ENCODE measurements at places on chromosomes 13 and 19.

DNA sequence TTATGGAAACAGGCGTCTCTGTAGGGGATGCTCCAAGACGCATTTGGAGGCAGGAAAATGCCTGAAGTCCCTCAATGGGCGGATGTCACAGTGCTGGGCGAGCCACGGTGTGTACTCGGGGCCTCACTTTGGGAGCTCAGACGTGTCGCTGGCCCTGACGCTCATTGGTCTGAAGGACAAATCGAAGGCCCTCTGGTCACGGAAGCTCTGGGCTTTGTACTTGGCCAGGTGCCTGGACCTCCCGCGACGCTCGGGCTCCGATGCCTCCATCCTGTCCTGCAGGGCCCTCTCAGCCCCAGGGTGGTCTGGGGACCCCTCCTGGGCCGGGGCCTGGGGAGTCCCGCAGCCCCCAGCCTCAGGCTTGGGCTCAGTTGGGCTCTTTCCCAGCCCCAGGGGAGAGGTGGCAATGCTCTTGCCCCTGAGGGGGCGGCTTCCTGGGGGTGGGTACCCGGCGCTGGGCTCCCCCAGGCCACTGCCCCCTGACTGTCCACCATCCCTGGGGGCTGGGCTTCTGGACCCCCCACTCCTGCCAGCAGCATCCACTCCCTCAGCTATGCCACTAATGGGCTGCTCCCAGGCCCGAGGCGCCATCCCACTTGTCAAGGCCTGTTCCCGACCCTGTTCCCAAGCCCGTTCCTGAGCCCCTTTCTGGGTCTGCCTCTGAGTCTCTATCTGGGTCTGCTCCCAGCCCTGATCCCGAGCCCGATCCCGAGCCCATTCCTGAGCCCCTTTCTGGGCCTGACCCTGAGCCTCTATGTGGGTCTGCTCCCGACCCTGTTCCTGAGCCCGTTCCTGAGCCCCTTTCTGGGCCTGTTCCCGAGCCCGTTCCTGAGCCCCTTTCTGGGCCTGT is 39.5 kb upstream of the GRTP1 start:
- DNase-seq = no peak

DNA sequence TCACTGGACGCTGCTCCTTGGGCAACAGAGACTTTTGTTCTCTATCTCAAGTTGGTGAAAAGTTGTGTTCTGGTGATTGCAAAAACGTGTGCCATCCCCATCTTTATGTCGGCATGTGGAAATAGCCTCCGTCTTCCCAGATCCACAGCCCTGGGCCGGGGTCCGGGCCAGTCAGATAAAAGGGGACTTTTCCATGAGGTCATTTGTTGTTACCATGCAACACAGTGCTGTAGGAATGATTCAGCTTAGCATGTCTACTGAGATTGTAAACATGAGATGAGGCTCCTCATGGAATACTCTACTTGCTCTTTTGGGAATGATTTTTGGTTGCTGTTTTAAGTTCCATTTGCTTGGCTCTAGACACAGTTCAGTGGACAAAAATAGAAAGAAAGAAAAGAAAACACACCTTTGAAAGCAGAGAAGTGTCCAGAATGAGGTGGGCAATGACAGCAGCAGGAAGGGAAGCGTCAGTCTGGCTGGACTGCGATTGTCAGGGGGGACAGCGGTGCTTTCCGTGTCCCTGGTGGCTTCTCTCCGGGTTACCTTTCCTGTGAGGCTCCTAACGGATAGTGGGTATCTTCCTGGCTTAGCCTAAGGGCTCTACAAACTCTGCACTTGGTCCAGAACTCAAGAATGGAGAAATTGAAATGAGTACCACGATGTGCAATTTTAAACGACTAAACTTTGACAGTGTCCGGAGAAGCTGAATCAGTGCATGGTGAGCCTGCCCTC is 91.6 kb downstream of the TEX29 start:
- DNase-seq = no peak

DNA sequence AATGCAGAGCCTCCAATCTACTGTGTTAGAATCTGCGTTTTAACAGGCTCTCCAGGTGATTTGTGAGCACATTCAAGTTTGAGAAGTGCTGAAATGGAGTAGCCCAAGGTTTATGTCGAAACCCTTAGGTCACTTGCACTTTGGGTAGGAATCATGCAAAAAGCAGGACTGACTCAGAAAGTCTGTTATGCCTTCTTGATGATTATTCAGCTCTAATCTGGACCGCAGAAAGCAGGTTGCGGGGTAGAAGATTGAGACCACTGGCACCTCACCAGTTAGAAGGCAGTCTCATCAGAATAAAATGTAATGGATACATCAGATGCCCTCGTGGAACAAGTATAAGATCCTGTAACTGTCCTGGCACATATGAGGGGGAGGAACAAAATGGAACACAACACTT is 326.3 kb downstream of the DCLK1 start:
- DNase-seq = no peak

DNA sequence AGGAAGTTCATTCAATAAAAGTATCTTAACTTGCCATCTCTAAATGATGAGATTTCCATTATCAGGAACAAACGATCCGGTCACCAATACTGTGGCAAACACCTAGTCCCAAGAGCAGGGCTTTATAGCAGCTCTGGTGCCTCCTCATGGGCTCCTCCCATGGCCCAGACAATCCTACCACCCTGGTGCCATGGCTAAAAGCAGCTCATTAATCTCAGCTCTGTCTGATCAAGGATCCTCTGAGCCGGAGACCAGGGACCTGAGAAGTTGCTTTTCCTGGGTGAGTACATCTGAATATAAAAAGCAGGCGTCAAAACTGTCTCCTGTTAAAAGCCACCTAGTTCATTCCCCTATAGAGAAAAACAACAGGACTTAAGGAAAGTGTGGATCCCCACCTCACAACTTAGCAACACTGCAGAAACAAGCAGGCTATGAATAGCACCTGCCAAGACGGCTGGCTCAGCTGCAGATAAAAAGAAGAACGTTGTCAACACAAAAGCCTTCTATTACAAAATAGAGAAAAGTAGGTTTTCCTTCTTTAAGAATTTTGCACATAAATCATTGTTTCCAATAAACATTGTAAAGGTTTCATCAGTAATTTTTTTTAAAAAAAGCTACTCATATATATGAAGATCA is 30.3 kb downstream of the TSHZ3 start:
- no peak for DNase-seq

GRCh38 chr13:100131863-100132574 is 43.1 kb downstream of the PCCA start:
- DNase-seq = no peak

- DNase-seq = no peak
Measured at GRCh38 chr13:40653527-40654318, 12.7 kb downstream of the FOXO1 start.

DNA sequence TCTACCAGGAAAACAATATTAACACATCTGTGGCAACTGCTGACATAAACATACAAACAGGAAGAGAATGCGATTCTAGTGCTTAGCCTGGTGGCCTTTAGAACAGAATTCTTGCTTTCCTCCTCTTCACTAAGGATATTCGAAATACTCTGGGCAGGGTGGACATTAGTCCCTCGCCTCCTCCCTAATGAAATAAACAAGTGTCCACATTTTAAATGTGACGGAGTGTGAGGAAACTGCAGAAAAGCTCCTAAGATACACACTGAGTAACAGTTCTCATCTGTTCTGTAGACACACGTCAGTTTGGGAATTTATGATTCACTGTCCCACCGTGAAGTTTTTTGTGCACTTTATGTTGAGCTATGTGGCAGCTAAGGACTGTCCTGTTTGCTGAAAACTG is 639 bp downstream of the STARD13 start:
- peak; percentile 36 for DNase-seq

- no peak for DNase-seq
Measured at GRCh38 chr19:32830231-32831014, 39.1 kb downstream of the SLC7A9 start.

DNA sequence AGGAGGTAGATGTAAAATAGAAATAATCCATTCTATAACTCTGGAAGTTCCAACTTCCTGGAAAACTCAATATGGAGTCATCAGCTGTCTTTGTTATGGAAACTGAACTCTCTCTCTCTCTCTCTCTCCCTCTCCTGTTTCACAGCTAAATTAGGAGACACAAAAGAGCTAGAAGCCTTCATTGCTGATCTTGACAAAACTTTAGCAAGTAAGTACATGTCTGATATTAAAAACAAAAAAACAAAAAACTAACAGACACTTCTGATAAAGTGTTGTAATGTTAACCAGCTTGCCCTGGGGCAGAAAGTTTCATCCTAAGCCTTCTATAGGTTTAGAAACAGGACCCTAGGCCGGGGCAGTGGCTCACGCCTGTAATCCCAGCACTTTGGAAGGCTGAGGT is 11.3 kb downstream of the RGCC start:
- no peak for DNase-seq

- DNase-seq = no peak
Measured at GRCh38 chr19:3125900-3126524, 9.8 kb upstream of the GNA15 start.

DNA sequence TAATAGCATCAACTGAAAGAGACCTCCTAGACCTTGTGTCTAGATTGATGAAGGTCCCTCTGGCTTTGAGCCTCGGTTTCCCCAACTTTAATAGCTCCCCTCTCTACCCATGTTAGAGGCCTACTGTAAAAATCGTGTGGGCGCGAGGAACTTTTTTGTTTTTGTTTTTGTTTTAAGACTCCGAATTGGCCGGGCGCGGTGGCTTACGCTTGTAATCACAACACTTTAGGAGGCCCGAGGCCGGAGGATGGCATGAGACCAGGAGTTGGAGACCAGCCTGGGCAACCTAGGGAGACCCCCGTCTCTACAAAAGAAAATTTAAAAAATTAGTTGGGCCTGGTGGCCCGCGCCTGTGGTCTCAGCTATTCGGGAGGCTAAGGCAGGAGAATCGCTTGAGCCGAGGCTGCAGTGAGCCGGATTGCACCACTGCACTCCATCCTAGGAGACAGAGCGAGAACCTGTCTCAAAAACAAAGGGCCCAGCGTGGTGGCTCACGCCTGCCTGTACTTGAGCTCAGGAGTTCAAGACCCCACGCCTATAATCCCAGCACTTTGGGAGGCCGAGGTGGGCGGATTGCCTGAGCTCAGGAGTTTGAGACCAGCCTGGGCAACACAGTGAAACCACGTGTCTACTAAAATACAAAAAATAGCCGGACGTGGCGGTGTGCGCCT is 858 bp upstream of the PPP6R1 start:
- no peak for DNase-seq

DNA sequence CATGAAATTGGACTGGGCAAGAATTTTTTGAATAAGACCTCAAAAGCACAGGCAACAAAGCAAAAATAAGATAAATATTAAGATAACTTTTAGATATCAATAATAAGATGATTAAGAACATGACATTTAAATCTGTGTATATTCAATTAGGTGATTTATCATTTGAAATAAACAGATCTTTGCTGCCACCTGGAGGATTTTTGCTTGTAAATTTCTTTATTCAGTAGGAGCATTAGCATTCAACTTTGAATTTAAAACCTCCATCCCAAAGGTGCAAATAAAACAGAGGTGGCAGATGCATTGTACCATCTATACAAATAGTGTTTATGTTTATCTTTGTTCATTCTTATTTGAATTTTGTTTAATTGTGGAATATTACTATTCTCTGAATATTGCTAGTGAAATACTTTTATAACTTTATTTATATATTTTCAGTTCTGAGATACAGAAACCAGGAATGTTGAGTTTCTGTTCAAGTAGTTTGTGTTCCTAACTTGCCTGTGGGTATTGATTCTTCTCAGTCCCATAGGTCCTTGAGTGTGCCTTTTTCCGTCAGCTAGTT is 20.9 kb downstream of the COG6 start:
- no peak for DNase-seq

DNA sequence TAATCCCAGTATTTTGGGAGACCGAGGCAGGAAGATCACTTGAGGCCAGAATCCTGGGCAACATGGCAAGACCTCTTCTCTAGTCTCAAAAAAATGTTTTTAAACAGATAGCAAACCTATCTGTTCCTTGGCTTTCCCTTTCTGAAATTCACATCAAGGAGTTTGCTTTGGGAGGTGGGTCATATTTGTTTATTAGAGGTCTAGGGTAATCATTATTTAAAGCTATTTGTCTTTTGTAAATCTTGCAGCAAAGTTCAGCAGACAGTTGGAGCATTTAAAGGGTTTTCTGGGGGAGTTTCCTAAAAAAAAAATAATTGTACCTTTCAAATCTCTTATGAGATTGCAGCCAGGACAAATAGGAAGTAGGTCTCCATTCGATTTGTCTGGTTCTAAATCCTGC is 17.5 kb downstream of the PPP5C start:
- DNase-seq = no peak

DNA sequence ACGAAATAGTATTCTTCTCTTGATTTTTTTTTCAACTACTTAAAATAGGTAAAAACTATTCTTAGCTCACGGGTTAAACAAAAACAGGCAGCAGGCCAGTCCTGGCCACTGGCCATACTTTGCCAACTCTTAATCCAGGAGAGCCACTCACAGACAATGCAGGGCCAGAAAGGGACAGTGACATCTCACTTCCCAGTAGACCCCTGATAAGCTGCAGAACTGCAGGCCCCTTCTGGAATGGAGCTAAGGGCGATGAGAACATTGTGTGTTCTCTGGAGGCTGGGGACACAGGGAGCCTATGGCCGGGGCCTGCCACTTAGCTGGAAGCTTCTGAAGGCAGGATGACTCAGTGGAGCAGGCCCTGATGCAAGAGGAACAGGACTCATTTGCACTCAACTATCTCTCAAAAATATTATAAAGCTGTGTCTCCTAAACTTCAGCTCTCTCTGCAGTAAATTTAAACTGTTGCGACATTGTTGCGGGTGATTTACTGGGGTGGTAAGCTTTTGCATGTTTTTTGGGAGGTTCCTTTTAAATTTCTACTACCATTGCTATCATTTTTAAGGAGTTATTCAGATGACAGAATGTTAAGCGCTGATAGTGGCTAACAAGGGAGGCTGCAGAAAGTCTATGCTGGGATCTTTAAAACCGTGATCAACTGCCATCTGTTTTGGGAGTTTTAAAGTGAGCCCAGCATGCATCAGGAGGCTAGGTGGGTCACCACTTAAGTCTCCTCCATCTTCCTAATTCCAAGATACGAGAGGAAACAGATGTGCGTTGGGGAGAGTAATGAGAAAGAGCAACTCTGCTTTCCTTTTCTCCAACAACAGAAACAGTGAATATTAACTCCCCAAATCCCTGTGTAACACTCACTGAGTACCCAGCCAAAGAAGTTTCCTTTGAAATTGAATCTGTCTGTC is 33.2 kb upstream of the KATNAL1 start:
- DNase-seq = no peak

- DNase-seq = no peak
Measured at GRCh38 chr19:39951065-39951650, 16.7 kb upstream of the FCGBP start.

GRCh38 chr19:45103508-45104319 is 10.7 kb downstream of the PPP1R37 start:
- no peak for DNase-seq

DNA sequence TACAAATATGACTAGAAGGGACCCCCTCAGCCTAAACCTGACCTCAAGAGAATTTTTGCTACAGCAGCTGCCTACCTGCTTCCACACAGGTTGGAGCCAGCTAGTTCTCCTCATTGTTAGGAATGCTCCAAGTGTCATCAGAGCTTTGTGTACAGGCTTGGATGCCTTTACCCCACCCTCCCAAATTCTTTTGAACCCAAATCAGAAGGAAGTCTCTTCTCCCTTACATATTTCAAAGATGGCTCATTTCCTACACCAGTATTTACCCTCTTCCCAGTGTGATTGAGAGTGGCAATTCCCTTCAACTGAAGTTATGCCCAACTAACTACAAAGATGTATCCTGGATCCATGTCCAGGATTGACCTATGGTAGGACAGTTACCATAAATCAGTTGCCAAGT is 323.2 kb downstream of the OXGR1 start:
- no peak for DNase-seq

GRCh38 chr13:111370570-111371535 is 50.4 kb downstream of the TEX29 start:
- no peak for DNase-seq

All from C1 segment of cervical spinal cord (tissue), 14 donors.